ENCODE measurements at places on chromosomes 4 and X.

DNA sequence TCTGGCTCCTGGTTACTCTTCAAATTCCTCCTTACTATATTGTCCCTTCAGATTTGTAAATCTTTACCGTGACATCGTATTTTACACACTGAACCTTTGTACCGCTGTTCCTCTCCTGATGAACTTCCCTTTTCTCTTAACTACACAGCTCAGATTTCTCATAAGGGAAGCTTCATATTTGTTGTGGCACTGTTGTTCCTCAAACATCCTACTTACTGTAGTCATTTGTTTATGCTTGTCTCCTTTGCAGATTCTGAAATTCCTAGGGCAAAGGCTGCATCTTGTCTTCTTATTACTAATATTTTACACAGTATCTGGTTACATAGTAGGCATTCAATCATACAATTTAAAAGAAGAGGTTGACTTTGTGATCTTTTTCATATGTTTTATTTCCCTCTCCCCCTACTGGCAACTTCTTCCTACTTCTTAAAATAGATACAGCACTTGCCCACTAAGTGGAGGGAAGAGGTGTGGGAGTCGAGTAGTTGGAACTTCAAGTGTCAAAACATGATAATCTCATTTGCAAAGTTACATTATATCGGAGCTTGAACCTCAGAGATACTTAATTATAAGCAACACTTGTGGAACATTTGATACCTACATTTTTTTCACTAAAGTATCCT is 50.0 kb downstream of the TET2 start:
- DNase-seq, result no peak

GRCh38 chr4:105714932-105715331 is 6.3 kb downstream of the GSTCD start:
- no peak for DNase-seq

DNA sequence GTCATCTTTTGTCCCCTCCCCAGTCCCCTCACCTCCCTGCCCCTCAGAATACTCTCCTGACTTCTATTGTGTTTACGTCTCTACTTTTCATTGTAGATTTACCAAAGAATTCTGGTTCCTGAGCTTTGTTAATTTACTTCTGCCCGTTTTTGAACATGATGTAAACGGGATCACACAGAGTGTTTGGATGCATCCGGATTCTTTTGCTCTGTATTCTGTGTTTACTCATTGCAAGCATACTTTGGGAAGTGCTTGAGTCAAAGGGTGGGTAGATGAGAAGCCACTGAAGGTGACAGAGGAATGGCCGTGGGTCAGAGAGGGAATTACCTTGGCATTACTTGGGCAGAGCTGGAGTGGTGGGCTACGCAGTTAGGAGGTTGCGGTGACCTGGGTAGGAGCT is 18.0 kb downstream of the CLCN4 start:
- DNase-seq, result no peak

DNA sequence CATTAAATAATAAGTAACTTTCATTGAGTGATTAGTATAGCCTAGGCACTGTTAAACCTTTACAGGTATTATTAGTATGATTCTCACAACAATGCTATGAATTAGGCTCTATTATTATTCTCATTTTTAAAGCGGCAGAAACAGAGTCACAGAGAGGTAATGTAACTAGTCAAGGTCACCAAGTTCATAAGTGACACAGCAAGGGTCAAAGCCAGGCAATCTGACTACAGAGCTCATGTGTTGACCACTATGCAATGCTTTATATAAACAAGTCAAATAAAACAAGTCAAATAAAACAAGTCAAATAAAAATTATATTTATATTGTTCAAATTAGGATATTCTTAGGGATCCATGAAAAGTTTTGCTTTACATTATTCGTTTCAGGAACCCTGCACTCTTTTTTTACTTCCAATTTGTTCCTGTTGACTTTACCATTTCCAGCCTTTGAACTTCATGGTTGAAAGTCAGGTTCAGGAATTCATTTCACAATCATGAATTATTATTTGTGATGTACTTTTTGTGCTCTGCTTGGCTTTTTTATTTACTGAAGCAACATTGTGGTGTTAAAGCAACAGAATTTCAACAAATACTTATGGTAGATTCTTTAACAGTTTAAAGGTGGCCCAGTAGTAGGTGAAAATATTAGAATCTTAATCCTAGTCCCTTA is 18.0 kb upstream of the ZC4H2 start:
- DNase-seq, result no peak

- DNase-seq, result no peak
Measured at GRCh38 chr4:118287711-118288451, 64.9 kb downstream of the PRSS12 start.

DNA sequence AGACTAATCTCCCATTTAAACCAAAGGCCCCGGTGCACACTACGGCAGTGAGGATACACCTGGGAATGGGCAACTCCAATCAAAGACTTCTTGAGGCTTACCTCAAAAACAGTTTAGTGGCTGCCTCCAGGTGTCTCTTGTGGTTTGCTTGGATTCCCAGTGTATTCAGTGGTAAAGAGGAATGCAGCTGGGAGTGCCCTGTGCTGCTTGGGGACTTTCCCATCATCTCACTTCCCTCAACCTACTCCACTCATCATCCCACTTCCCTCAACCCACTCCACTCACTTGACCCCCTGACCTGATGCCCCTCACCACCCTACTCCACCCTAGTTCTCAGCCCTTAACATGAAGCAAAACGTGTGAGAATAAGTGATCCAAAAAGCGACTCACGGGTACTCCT is 177.3 kb upstream of the ETNPPL start:
- no peak for DNase-seq

DNA sequence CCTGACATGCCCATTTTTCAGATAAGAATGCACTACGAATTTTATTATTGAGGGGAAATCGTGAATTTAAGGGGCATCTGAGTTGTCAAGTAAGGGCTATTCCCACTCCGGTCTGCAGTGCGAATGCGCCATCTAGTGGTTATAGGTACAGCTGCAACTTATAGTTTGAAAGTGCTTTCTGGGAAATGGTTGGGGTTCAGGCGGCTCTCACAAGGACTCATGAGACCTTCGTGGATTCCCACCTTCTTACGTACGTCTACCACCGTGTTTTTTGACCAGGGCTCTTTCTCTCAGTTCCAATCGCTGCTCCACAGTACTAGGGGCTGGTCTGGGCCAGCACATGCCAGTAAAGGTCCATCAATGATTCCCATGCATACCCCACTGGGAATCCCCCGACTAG is 12.3 kb downstream of the MSL3 start:
- peak; percentile 27 for DNase-seq

All from stimulated activated naive CD4-positive, alpha-beta T cell treated with Interleukin-2 at 50 U/mL for 16 hours (primary cell).